ENCODE measurements at places on chromosomes 3 and 15.

DNA sequence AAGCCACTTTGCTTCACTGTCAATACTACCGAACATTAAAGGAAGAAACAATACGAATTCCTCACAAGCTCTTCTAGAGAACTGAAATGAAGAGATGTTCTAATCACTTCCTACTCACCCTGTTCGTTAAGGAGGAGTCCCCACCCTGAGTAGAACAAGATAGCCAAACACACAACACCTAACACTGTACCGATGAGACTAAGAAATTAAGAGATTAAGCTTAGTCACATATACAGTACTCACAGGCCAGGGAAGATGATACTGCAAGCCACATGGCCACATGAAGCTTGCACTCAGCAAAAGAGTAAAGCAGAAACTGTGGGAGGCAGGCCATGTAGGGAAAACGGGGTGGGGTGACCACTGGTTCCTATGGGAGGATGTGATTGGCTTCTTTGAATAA, 48.0 kb downstream of the CGGBP1 start:
- DNase-seq = no peak

GRCh38 chr15:89649013-89649625, 6.1 kb downstream of the KIF7 start:
- no peak for DNase-seq

GRCh38 chr15:36617529-36618196, 38.2 kb downstream of the CDIN1 start:
- no peak for DNase-seq

DNA sequence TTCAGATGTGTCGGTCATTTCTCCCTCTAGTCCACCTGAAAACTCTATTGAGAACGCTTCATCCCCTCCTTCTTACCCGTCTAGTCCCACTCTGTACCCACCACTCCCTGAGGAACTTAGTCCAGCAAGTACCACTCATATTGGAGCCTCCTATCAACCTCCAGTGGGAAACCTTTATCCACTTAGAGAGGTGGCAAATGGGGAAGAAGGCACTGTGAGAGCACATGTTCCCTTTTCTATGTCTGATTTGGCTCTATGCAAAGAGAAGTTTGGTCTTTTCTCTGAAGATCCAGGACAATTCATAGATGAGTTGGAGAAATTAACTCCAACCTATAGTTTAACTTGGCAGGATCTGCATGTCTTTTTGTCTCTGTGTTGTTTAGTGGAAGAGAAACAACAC, 17.0 kb upstream of the RPN1 start:
- DNase-seq = peak; percentile 37

DNA sequence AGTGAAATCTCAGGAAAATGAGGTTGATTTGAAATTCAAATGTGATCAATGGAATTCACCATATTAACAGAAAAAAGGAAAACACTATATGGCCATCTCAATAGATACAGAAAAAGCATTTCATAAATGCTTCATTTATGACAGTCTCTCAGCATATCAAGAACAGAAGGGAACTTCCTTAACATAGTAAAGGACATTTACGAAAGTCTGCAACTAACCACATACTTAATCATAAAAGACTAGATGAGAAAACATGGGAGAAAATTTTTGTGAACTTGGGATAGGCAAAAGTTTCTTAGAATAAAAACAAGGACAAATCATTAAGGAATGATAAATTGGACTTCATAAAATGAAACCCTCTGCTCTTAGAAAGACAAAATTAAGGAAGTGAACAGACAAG, 24.7 kb upstream of the TIPARP start:
- DNase-seq = no peak

GRCh38 chr3:42024591-42025351, 62.9 kb upstream of the ULK4 start:
- DNase-seq = no peak

GRCh38 chr3:72538070-72538745, 310.0 kb downstream of the SHQ1 start:
- peak; percentile 91 for DNase-seq

- DNase-seq = no peak
Measured at GRCh38 chr3:2274526-2274925, 175.9 kb downstream of the CNTN4 start.

DNA sequence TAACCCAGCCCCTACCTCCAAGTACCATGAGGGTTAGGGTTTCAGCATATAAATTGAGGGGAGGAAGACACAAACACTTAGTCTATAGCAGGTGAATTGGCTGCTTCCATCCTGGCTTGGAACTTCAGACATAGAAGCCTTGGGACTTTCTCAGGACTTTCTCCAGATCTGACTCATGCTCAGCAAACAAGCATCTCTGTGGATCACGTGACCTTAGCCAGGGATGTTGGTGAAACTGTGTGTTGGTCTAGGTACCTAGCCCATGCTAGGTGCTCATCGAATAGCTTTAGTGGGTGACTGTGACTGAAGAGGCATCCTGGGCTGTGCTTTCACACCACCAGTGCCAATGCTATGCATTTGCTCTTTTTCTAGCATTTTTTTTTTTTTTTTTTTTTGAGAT, 58.9 kb downstream of the CD47 start:
- peak; percentile 57 for DNase-seq

GRCh38 chr3:114361391-114361790, 67.6 kb downstream of the TIGIT start:
- DNase-seq = no peak

DNA sequence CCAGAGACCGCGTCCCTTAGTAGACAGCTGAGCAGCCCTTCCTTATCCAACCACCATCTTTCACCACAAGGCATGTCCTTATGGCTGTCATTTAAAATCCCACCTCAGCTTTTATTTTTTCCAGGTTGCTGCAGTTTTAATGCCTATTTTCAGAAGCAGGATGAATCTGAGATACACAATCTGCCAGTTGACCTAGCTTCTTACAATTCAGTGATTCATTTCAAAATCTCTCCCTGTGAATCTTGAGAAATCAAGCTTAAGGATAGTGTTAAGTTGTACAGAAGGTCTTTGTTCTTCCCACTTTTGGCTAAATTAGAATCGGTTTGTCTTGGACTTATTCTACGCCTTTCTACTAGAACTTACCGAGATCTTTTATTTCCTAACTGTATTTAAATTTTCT, 522.3 kb upstream of the CFAP20DC start:
- no peak for DNase-seq

DNA sequence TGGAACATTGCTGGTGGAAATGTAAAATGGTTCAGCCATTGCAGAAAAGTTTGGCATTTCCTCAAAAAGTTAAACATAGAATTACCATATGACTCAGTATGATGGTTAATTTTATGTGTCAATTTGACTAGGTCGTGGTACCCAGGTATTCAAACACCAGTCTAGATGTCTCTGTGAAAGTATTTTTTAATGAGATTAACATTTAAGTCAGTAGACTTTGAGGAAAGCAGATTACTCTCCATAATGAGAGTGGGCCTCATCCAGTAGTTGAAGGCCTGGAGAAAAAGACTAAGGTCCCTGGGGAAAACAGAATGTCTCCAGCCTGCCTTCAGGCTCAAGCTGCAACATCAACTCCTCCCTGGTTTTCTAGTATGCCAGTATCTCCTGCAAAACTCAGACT, 42.3 kb upstream of the TMEM87A start:
- DNase-seq = no peak

Measured in suppressor macrophage treated with lipopolysaccharide for 1 hour (primary cell).